ENCODE measurements at places on chromosomes 13 and 19.

DNA sequence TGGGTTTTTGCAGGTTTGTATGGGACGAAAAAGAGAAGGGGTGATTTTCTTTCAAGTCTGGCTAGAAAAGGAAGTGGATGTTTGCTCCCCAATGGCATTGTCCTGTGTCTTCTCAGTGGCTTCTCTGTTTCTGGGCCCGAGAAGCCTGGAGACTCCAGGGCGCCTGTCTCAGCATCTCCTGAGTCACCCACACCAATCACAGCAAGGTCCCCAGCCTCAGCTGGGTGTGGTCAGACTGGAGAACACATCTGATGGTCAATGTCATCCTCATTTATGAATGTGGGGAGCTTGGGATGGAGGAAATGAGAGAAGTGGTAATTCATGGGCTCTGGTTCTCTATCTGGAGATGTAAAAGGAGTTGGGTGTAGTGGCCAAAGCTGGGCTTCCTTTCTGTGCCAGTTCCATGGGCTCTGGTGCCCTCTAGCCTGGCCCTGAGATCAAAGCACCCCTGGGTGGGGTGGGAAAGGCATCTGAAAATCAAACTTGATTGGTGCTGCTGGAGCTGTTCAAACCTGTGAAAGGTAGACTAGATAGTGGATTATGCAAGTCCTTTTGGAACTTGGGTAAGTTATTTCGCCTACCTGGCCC lies 13.4 kb downstream of the RASL11A start:
- no peak for DNase-seq

GRCh38 chr13:98466634-98467236 lies 110.2 kb downstream of the STK24 start:
- DNase-seq: peak; percentile 68

DNA sequence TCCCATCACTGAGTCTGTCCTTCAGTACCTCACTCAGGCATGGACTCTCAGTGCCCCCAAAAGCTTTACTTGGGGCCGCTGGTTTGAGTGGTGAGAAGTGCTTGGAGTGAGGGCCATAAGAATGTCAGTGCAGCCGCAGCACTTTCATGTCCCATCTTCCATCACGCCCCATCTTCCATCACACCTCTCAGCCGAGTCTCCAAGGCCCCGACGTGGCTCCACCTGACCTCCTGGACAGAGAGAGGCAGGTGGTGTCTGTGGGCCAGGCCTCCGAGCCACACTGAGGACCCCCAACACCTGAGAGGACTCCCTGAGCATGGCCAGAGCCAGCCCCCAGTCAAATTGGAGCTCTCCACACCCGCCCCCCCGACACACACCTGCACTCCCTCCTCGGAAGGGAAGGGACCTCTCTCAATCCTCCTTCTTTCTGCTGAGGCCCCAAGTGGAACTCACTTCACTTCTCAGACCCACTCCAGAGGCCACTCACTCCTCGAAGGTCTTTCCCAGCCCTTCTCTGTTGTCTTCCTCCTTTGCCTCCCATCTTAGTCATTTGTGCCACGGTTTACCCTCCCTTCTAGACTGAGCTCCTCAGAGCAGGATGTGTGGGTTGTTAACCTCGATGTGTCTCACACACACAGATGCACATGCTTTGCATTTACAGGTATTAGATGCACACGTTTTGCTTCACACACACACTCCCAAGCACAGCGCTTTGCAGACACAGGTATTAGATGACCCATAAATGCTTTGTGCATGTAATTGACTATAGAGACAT lies 65.7 kb upstream of the ATP12A start:
- no peak for DNase-seq

- DNase-seq: no peak
These were observed 68.6 kb downstream of the KCTD15 start for GRCh38 chr19:33865306-33865705.

GRCh38 chr19:1767464-1767933 lies 14.2 kb downstream of the ONECUT3 start:
- DNase-seq: peak; percentile 78

GRCh38 chr13:113150550-113151365 lies 7.7 kb upstream of the PROZ start:
- DNase-seq: no peak

GRCh38 chr13:30396434-30397075 lies 25.7 kb upstream of the UBE2L5 start:
- no peak for DNase-seq

DNA sequence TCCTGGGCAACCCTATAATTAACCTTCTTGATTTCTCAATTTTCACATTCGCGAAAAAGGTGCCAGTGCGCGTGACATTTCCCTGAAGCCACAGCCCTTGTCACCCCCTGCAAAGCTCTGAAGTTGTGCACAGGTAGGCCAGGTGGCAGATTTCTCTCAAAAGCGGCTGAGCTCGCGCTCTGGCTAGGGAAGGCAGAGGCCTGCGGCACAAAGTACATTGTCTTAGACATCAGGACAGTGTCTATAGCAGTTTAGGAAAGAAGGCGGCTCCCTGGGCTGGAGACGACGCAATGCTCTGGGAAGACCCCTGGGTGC lies 42.9 kb upstream of the ZNF14 start:
- DNase-seq: no peak

GRCh38 chr19:16824658-16825311 lies 4.4 kb upstream of the SIN3B start:
- DNase-seq: no peak

- no peak for DNase-seq
These were observed 459.3 kb upstream of the SLC10A2 start for GRCh38 chr13:103525530-103525929.

DNA sequence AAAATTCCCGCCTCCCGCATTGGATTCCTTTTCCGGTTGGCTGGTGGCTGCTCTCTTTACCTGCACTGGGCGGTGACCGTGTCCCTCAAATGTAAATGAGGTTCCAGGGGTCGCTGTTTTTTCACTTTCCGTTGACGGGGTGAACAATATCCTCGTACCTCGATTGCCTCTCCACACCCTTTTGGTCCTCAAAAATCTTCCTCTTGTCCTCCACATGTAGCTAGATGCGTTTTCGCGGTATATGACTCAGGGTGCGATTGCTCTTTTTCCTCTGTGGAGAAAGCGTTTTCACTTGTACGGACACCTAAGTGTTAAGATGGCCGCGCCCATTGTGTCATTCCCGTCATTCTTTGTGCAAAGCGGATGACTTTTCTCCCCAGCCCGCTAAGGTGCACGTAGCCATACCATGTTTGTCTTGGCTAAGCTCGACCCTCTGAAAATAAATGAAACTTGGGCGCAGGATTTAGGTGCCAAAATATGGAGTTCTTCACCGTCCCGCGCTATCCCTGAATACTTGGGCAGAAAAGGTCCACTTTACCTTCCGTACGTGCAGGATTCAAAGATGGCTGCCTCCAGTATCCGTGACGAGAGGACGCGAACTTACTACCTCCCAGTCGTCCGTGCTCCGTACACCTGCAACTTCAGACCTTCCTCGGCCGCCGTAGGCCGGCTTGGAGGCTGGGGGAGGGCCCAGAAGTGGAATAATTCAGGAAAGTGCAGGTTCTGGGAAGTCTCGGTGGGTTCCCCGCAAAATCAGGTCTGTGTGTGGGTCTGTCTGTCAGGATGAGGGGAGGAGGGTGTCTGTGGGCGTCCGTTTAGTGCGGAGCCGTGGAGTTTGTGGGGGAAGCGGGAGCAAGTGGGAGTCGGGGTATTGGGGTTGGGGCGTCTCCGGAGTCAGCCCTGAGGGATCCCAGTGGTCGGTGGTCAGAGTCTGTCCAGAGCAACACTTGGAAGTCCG lies at the start of gene ZNF613:
ZNF613 (plus strand) TSS at position 689 of the 958 bp plus-strand sequence. CDS start 8,749 bp downstream, outside the sequence.
- DNase-seq: peak; percentile 90

GRCh38 chr19:18112989-18113478 lies 15.5 kb downstream of the MAST3 start:
- peak; percentile 87 for DNase-seq

- no peak for DNase-seq
These were observed 46.8 kb downstream of the C13orf46 start for GRCh38 chr13:113926951-113927660.

GRCh38 chr19:41847351-41848105 lies 2.7 kb downstream of the DMRTC2 start:
- DNase-seq: no peak

DNA sequence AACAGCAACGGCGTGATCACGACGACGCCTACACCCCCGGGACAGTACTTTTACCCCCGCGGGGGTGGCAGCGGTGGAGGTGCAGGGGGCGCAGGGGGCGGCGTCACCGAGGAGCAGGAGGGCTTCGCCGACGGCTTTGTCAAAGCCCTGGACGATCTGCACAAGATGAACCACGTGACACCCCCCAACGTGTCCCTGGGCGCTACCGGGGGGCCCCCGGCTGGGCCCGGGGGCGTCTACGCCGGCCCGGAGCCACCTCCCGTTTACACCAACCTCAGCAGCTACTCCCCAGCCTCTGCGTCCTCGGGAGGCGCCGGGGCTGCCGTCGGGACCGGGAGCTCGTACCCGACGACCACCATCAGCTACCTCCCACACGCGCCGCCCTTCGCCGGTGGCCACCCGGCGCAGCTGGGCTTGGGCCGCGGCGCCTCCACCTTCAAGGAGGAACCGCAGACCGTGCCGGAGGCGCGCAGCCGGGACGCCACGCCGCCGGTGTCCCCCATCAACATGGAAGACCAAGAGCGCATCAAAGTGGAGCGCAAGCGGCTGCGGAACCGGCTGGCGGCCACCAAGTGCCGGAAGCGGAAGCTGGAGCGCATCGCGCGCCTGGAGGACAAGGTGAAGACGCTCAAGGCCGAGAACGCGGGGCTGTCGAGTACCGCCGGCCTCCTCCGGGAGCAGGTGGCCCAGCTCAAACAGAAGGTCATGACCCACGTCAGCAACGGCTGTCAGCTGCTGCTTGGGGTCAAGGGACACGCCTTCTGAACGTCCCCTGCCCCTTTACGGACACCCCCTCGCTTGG lies 966 bp downstream of the JUNB start:
- peak; percentile 81 for DNase-seq

- DNase-seq: no peak
These were observed 51.7 kb upstream of the CYP4F8 start for GRCh38 chr19:15563325-15563794.

GRCh38 chr19:53906211-53907192 lies 2.6 kb upstream of the CACNG7 start:
- DNase-seq: peak; percentile 74

- DNase-seq: no peak
These were observed 38.9 kb downstream of the TEX29 start for GRCh38 chr13:111359237-111359915.

- DNase-seq: no peak
These were observed 1.8 kb downstream of the F10 start for GRCh38 chr13:113124211-113124970.

GRCh38 chr13:113802090-113802531 lies 43.1 kb downstream of the TMEM255B start:
- no peak for DNase-seq

- DNase-seq: peak; percentile 87
These were observed 6.7 kb downstream of the NAPSA start for GRCh38 chr19:50358483-50359327.

GRCh38 chr13:37735293-37735692 lies 134.3 kb downstream of the TRPC4 start:
- DNase-seq: no peak

GRCh38 chr19:54029301-54029700 lies 34.4 kb downstream of the VSTM1 start:
- no peak for DNase-seq

DNA sequence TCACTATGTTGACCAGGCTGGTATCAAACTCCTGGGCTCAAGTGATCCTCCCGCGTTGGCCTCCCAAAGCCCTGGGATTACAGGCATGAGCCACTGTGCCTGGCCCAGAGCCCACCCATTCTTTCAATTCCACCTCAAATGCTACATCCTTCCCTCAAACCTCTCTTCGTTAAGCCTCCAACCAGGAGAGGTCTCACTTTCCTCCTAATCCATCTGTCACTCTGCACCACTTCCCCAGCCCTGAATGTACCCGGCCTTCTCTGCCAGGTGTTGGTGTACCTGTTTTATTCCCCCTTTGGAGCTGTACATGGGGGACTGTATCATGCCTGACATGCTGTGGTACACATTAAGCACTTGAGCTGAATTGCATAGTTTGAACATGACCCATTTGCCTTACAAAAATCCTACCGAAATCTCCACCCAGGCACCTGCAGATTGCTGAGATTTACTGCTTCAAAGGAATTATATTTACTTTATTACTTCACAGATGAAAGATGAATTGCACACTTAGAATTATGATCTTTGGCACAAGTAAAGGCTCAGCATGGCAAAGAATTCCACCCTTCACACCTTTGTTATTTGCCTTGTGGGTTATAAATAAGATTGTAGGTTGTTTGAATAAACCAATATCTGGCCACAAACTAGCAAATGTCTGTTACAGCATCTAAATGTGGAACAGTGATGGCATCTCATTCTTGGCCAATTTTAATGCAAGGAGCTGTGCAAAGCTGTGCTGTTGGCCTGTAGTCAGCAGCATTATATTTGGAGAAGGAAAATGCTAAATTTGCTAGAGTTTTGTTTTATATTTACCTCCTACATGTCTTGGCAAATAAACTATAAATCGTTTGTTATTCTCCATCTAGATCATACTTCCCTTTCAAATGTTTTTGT lies 15.6 kb upstream of the WASF3 start:
- DNase-seq: no peak

- no peak for DNase-seq
These were observed 3.2 kb downstream of the ARHGAP35 start for GRCh38 chr19:46863818-46864629.

- no peak for DNase-seq
These were observed 13.6 kb upstream of the ZNF611 start for GRCh38 chr19:52748336-52748950.

DNA sequence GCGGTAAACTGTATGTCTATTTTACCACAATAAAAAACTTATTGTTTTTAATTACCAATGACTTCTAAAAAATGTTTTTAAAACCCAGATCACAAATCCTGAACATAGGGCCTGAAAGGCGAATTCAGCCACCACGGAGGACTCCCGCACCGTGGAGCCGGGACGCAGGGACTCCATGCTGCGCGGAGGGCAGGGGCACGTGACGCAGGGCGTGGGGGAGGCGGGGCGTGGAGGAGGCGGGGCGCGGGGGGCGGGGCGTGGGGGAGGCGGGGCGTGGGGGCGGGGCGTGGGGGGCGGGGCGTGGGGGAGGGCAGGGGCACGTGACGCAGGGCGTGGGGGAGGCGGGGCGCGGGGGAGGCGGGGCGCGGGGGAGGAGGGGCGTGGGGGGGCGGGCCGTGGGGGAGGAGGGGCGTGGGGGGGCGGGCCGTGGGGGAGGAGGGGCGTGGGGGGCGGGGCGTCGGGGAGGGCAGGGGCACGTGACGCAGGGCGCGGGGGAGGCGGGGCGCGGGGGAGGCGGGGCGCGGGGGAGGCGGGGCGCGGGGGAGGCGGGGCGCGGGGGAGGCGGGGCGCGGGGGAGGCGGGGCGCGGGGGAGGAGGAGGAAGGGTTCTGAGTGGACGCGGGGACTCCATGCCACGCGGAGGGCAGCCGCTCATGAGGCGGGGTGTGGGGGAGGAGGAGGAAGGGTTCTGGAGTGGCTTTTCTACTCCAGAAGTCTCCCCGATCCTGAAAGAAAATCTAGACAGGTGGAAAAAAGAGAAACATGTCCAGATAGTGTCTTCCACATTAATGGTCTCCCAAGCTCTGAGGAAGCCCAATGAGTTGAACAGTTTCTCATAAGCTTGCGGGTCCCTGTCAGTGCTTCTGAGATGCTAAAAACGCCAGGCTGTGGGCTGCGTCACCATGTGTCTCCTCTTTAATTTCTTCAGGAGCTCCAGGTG lies 4.4 kb upstream of the PROZ start:
- peak; percentile 59 for DNase-seq
